ENCODE measurements at places on chromosomes 12 and 14. TPM values are rescaled to one million over a fixed set of nuclear protein-coding genes. Genes with fewer than 3 reads are reported as not detected.

DNA sequence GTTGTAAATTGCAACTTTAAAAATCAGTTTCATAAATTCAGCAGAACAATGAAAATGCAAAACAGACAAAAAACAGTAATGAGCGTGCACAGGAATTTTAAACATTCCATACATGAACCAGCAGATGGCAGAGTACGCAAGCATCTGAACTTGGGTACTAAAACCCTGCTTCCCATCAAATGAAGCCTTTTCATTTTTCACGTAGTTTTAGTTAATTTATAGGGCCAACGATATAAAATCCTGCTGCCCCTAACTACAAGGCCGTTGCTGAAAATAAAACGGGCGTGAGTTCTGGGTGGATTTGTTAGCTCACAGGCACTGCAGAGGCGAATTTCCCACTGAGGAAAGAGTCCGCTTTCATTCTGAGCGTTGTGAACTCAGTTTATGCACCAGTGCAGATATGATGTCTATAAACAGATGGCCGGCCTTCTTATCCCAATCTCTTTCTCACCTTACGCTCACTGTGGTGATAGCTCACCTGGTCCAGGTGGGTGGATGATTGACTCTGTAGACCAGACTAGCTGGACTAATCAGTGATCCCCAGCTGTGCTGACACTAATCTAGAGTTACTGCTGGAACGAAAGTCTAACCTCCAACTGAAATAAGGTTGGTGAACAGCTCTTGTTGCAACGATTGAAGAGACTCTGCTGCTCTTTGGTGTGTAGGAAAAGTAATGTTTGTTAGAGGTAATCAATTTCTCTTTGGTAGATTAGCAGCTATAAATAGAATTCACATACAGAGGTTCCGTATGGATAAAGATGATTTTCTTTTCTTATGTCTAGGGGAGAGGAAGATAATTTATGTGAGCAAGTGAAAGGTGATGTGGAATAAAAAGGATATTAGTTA, 89.2 kb downstream of the PDZRN4 start:
- H3K4me3 ChIP-seq: no peak overlapping the region
- H3K4me1 ChIP-seq: no peaks in the 10 kb centered on the region
- no peaks in the 10 kb centered on the region for H3K27me3 ChIP-seq
- no peaks in the 10 kb centered on the region for H3K36me3 ChIP-seq
- no peak overlapping the region for H3K27ac ChIP-seq

GRCh38 chr14:22220427-22220826, 368.6 kb downstream of the DAD1 start:
- H3K27ac ChIP-seq: no peak overlapping the region
- peaks cover 1% of the 10 kb centered on the region for H3K4me1 ChIP-seq
- H3K4me3 ChIP-seq: no peak overlapping the region
- H3K36me3 ChIP-seq: no peaks in the 10 kb centered on the region

DNA sequence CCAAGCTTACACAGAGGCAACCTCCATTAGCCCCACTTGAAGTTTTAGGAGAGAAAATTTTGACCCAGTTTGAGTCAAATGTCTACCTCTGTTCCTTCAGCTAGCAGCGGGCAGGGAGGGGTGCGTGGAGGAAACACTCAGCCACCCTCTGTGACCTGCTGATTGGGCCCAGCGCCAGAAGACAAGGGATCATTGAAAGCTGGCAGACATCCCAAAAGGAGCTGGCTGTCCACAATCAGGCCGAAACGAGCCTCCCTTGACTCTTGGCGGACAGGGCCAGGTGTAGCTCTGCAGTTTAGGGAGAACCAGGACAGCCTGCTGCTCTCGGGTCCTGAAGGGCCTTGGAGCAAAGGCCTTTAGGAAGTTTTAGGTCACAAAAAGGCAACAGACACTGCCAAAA, 41.3 kb downstream of the CD9 start:
- DNase-seq: no peak
- H3K4me1 ChIP-seq: no peaks in the 10 kb centered on the region

GRCh38 chr12:101566318-101566717, 28.5 kb upstream of the MYBPC1 start:
- no peak overlapping the region for H3K4me3 ChIP-seq
- no peaks in the 10 kb centered on the region for H3K36me3 ChIP-seq
- H3K4me1 ChIP-seq: no peaks in the 10 kb centered on the region
- no peak overlapping the region for H3K27ac ChIP-seq

Gene TTC7B
- total RNA-seq: 16.1 TPM

DNA sequence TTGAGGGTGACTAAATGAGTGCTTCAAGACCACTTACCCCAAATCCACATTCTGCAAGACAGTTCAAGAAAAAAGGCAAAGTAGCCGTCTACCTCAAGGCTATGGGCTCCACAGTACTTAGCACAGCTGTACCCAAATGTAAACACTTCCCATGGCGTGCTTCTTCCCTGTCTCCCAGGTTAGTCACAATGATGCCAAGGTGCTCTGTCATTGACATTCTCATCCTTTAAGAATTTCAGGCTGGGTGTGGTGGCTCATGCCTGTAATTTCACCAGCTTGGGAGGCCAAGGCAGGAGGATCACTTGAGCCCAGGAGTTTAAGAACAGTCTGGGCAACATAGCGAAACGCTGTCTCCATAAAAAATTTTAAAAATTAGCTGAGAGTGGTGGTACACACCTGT, 51.2 kb upstream of the CERS5 start:
- peaks cover 20% of the 10 kb centered on the region for H3K36me3 ChIP-seq
- no peaks in the 10 kb centered on the region for H3K27me3 ChIP-seq
- no peak overlapping the region for H3K4me3 ChIP-seq
- H3K4me1 ChIP-seq: peaks cover 12% of the 10 kb centered on the region
- peak overlapping the region; percentile 18 for H3K27ac ChIP-seq

DNA sequence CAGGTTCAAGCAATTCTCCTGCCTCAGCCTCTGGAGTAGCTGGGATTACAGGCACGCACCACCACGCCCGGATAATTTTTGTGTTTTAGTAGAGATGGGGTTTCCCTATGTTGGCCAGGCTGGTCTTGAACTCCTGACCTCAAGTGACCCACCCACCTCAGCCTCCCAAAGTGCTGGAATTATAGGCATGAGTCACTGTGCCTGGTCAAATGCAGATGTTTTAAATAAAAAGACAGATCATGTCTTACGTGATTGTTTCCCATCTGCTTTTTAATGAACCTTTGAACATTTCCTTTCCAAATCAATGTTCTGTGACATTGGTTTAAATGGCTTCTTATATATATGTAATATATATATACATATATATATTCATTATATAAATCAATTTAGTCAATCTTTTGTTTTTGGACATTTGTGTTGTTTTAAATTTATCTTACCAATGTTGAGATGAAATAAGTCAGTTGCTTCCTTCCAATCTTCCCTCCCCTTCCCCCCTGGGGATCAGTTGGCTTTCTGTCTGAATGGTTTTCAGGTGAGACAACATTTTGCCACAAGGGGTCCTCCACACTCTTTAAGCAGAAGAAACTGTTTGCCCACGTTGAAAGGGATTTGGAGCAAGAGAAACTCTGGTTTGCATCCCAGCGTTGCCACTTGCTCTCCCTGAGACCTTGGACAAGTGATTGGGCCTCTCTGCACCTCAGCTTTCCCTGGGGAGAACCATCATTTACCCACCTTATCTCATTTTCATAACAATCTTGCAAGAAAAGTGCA, 47.6 kb upstream of the RBM19 start:
- DNase-seq: peak; percentile 37
- no peak overlapping the region for H3K4me3 ChIP-seq
- H3K27me3 ChIP-seq: peaks cover 4% of the 10 kb centered on the region
- no peak overlapping the region for H3K27ac ChIP-seq
- H3K4me1 ChIP-seq: no peaks in the 10 kb centered on the region

Gene SLCO1A2
- total RNA-seq: not detected

Gene KRT1
- not detected for total RNA-seq

GRCh38 chr14:99677231-99678140, 6.6 kb upstream of the CYP46A1 start:
- no peak overlapping the region for H3K4me3 ChIP-seq
- no peak overlapping the region for H3K27ac ChIP-seq
- H3K36me3 ChIP-seq: no peaks in the 10 kb centered on the region
- DNase-seq: no peak
- peaks cover under 1% of the 10 kb centered on the region for H3K4me1 ChIP-seq
- peaks cover 19% of the 10 kb centered on the region for H3K27me3 ChIP-seq

Gene SDR9C7
- total RNA-seq: not detected

GRCh38 chr14:98223106-98223505, 1048.9 kb downstream of the BCL11B start:
- DNase-seq: no peak
- H3K27ac ChIP-seq: no peak overlapping the region
- H3K4me3 ChIP-seq: no peak overlapping the region

Gene KDM5A
- 95.9 TPM for total RNA-seq

Gene PLCZ1
- total RNA-seq: not detected

Gene CBLN3
- total RNA-seq: 0.72 TPM

DNA sequence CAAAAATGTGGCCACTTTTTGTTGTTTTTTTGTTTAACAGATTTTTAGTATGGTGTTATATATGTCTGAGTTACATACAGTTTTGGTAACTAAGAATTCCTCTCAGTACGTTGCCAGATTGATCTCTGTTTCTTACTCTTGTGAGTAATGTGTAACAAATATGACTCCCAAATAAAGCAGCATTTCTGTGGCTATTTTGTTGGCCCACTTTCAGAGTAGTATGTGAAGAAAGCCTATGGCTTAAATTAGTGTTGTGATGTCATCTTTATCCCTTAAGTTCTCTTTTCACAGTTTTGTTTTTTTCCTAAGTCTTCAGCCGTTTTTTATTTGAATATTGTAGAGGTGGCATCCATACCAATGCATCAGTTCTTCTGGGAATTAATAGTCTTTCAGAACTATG, 10.7 kb downstream of the PCNX4 start:
- H3K27ac ChIP-seq: no peak overlapping the region
- no peak overlapping the region for H3K4me3 ChIP-seq
- peaks cover 8% of the 10 kb centered on the region for H3K4me1 ChIP-seq

- H3K4me3 ChIP-seq: no peak overlapping the region
- peaks cover 2% of the 10 kb centered on the region for H3K27me3 ChIP-seq
- peak; percentile 27 for DNase-seq
- H3K36me3 ChIP-seq: no peaks in the 10 kb centered on the region
- no peak overlapping the region for H3K27ac ChIP-seq
Observed at GRCh38 chr12:30110958-30111586, 327.3 kb upstream of the TMTC1 start.

Gene RPL10L
- total RNA-seq: not detected

Measured in IMR-90 (cell line).